ENCODE measurements at places on chromosomes 5 and 9.

GRCh38 chr9:27165068-27165467 lies 56.0 kb downstream of the TEK start:
- no peak for DNase-seq

- no peak for DNase-seq
Observed at GRCh38 chr9:93267091-93267541, 83.2 kb downstream of the WNK2 start.

DNA sequence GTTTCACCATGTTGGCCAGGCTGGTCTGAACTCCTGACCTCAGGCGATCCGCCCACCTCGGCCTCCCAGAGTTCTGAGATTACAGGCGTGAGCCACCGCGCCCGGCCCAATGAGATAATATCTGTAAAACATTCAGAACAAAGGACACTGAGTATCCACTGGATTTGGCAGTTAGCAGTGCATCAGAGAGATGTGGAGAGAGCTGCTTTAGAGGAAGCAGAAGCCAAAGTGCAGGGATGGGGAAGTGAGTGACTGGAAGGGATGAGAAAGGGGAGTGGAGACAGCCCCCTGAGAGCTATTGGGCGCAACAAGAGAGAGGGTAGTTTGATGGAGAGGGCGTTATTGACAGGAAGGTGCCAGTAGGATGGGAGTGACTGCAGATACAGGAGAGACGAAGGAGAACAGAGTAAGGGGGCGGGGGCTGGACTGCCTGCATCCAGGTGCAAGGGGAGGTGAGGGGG lies 157.5 kb upstream of the SHB start:
- DNase-seq: peak; percentile 52

GRCh38 chr9:113601656-113602055 lies 138.1 kb downstream of the RGS3 start:
- no peak for DNase-seq

DNA sequence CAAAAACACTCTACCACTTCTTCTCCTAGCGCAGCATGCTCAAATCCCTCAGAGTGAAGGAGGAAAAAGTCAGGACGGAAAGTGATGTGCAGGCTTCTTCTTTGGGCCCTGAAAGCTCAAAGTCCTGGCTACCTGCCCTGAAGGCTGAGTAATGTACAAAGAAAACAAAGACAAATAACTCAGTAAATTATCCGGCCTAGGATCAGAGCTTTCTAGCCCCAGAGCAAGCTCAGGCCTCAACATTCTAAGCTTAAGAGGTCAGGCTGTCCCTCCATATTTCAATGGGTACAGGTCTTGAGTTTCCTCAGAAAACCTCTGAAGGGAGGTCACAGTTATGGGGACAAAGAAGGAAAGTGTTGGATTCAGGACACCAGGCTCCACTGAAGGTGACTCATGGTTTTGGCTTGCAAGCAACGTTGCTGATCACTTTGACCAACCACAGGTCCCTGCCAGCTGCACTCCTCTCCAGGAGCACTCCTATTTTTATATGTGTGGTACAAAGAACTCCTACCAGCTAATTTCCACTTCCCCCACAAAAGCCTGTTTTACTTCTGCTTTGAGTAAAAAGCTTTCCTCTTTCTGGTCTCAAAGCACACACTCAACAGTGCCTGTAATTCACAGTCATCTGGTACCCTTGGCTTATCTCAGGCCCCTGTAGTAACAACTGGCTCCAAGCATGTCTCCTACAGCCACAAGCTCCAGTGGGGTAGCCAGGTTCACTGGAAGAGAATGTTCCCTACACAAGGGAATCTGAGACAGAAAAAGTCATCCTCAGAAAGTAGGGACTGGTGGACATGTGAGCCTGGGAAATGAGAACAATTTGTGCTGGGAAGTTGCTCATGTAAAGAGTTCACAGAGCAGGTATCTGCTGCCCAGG lies 115.7 kb downstream of the UGCG start:
- peak; percentile 1 for DNase-seq
